ENCODE measurements at places on chromosomes 16 and 17.

GRCh38 chr17:38898291-38898679 lies 27.1 kb upstream of the LASP1NB start:
- DNase-seq = no peak

DNA sequence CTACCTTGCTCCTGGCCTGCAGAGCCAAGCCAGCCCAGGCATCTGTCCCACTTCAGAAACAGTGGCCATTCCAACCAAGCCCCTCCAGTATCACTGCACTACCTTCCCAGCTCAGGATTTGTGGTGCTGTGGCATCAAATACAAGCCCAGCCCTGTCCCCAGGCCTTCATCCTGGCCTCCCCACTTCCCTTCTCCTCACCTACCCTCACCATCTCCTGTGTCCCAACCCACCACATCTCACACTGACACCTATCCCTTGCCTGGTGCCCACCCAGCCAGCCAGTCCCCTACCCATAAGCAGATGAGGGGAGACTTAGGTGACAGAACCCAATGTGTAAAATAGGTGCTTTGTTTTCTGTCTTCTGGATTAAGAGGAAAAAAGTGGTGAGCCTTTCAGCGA lies 66.0 kb upstream of the CDH5 start:
- DNase-seq = no peak

GRCh38 chr16:66320774-66321173 lies 45.7 kb upstream of the CDH5 start:
- no peak for DNase-seq

DNA sequence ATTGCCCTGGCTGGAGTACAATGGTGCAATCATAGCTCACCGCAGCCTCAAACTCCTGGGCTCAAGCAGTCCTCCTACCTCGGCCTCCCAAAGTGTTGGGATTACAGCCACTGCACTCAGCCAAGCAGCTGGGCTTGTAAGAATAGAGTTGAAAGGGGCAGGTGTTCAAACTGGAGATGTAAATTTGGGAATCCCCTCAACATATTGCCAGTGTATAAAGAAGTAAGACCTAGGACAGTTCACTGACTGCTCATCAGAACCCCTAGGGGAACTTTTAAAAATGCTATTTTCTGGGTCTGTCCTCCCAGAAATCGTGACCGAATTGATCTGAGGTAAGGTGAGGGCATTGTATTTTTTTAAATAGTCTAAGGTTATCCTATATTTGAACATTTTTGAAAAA lies 8.9 kb upstream of the DNAJA2 start:
- DNase-seq = no peak

GRCh38 chr17:36468903-36469635 lies 17.4 kb upstream of the ZNHIT3 start:
- no peak for DNase-seq

- no peak for DNase-seq
Measured at GRCh38 chr16:71526111-71526631, at the start of gene CHST4. Gene CHST4 (plus strand): TSS chr16:71526426. CDS start chr16:71536678, 10,252 bp downstream.

DNA sequence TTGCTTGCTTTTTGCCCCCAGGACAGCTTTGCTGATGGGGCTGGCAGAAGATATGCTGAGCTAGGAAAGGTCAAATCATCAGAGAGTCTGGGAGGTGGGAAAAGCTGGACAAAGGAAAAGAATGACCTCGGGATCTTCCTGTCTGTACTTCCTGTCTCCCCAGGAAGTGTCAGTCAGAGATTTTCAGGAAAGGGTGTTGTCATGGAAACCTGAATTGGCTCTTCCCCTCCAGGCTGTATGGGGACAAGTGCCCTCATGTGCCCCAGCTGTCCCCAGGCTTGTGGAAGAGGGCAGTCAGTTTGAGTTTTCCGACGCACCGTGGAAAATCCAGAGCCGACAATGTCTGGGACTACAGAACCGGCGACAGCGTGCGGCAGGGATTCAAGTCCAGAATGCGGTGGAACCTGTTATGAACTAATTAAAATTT lies 122.7 kb upstream of the ZFHX3 start:
- peak; percentile 69 for DNase-seq

GRCh38 chr17:19978209-19978802 lies 678 bp upstream of the AKAP10 start:
- no peak for DNase-seq

DNA sequence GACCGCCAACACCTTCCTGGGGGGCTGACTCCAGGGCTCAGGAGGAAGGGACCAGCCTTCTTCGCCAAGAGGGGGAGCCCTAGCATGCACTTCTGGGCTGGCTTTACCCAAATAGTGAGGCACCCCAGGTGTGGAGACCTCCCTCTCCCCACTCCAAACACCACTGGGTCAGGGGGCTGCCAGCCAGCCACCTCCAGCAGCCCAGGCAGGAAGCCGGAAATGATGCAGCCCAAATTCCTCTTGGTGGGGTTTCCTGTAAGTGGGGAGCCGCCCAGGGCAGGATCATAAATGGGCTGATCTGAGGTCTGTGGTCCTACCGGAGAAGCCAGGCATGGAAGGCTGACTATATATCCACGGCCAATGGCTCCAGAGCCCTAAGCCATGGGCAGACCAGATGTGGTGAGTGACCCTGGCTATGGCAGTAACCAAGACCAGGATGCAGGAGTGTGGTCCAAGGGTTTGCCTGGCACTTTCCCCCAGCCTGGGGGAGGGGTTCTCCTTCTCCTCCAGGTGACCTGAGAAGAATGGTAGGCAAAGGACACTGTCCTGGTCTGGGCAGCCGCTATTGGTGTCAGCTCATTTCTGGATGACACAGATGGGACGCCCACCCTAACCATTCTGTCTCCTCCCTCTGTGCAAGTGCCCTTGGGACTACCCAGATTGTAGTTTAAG lies 4.2 kb downstream of the GIT1 start:
- DNase-seq = peak; percentile 86

GRCh38 chr16:17431968-17432625 lies 38.7 kb downstream of the XYLT1 start:
- no peak for DNase-seq

GRCh38 chr17:32803544-32803943 lies 73.4 kb downstream of the MYO1D start:
- no peak for DNase-seq

DNA sequence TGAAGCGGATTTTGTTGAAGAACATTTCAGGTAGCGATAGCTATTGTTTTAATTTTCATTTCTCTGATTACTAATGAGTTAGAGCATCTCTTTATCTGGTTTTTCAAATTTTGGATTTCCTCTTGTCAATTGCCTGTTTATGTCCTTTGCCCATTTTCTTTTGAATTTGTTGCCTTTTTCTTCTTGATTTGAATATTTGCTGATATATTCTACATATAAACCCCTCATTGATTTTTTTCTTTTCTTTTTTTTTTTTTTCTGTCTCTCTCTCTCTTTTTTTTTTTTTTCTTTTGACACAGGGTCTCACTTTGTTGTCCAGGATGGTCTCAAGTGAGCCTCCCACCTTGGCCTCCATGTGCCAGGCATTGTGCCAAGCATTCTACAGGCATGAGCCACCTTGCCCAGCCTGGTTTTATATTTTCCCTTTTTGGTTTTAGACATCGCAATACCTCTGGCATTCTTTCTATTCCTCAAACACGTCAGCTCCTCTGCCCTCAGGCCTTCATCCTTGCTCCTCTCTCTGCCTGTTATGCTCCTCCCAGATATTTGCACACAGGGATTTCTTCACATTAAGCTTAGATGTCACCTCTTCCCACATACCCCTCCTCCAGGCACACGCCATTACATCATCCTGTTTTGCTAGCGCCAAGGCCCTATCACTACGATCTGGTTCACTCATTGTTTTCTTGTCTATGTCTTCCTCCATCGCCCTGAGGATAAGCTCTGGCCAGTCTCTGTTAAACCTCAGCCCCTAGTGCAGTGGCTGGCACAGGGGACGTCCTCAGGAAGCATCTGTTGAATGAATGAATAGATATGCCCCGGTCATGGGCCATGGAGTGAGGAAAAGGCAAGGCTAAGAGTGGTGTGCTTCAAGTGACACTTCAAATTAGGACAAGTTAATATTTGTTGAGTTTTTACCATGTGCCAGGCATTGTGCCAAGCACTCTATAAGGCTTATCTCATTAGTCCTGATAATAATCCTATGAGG lies 8.6 kb downstream of the SARM1 start:
- peak; percentile 34 for DNase-seq

DNA sequence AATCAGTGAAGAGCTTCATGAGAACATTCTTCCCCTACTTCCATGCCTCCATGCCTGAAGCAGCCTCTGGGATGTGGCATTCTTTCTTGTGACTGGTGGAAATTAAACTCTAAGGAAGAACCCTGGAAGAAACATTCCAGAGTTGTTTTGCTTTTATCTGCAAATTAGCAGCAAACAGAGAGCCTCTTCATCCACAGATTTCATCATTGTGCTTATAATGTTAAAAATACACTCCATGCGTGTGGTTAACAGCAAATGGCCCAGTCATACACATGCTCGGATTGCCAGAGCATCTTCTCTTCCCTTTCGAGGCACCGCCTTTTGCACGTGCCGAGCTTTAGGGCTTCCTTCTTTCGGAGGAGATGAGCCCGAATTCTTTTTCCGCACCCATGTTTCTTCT lies 411.3 kb downstream of the SNX29 start:
- no peak for DNase-seq

GRCh38 chr16:83713597-83713996 lies 94.2 kb upstream of the HSBP1 start:
- no peak for DNase-seq

GRCh38 chr17:75288770-75289114 lies 491 bp downstream of the SLC25A19 start:
- DNase-seq = no peak

DNA sequence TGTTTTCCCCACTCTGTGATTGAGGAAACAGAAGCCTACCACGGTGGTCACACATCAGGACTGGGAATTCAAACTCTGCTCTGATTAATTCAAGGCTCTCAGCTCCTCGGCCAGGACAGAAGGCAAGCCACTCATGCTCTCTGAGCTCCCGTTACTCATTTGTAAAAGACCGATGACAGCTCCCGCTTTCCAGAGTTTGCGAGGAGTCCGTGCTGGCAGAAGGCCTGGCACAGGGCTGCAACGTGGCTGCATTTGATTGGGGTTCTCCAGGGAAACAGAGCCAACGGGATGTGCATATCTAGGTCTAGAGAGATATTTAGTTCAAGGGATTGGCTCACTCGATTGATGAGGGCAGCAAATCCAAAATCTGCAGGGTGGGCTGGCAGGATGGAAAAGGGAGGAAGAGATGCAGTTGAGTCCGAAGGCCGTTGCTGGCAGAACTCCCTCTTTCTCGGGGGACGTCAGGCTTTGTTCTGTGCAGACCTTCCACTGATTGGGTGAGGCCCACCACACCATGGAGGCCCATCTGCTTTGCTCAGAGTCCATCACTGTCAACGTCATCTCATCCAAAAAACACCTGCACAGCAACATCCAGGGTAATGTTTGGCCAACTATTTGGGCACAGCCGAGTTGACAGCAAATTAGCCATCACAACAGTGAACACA lies 215.5 kb upstream of the RPL38 start:
- DNase-seq = no peak

DNA sequence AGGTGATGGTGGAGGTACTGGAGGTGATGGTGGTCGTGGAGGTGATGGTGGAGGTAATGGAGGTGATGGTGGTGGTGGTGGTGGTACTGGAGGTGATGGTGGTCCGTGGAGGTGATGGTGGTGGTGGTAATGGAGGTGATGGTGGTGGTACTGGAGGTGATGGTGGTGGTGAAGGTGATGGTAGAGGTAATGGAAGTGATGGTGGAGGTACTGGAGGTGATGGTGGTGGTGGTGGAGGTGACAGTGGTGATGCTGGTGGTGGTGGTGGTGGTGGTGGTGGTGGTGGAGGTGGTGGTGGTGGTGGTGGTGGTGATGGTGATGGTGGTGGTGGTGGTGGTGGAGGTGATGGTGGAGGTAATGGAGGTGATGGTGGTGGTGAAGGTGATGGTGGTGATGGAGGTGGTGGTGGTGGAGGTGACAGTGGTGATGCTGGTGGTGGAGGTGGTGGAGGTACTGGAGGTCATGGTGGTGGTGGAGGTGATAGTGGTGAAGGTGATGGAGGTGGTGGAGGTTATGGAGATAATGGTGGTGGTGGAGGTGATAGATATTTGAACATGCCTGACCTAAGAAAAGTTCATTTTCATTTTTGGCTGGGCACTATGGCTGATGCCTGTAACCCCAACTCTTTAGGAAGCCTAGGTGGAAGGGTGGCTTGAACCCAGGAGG lies 55.0 kb downstream of the RNF213 start:
- no peak for DNase-seq

- DNase-seq = no peak
Measured at GRCh38 chr17:48825446-48826381, 5.1 kb upstream of the CALCOCO2 start.

- DNase-seq = no peak
Measured at GRCh38 chr17:20993863-20994778, 48.7 kb downstream of the USP22 start.

GRCh38 chr17:21843318-21843865 lies 151.1 kb downstream of the KCNJ18 start:
- DNase-seq = no peak

DNA sequence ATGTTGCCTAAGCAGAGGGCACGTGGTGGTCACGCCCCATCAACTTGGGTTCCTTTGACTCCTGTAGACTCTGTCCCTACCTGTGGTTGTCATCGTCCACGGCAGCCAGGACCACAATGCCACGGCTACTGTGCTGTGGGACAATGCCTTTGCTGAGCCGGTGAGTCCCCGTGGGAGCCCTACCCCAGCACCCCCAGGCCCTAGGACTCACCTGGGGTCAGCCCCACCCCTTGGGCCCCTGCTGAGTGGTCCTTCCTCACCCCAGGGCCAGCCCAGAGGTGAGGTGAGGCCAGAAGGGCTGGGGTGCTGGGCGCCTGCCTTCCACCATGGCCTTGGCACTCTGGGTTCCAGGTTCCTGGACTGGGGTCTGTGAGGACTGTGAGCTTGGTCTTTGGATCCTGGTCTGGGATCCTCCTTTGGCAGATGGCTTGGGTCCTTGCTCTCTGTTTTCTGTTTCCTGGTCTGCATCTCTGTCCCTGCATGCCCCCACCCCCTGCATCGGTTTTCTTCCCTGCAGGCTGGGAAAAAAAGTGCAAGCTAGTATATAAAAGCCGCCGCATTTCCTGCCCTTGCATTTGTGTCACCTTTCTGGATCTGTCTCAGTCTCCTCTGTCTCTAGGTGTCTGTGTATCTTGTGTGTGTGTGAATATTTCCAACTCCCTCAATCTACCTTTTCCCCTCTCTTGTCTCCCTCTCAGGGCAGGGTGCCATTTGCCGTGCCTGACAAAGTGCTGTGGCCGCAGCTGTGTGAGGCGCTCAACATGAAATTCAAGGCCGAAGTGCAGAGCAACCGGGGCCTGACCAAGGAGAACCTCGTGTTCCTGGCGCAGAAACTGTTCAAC lies 17.5 kb downstream of the STAT5A start:
- no peak for DNase-seq

DNA sequence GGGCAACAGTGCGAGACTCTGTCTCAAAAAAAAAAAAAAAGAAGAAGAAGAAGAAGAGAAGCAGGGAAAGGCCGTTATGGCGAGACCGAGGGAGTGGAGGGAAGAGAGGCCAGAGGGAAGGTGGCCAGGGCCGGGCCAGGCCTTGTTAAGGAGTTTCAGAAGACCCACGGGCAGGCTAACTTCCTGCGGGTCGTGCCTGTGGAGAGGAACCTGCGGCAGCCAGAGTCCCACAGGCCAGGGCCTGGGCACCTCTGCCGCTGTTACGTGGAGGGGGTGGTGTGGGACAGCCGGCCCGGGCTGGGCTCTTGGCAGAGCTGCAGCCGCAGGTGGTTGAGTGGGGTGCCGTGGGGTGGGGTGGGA lies 5.4 kb downstream of the WDR81 start:
- DNase-seq = no peak

All from lung microvascular endothelial cell (primary cell).